Muscle of leg (tissue), 16 donors: ENCODE measurements at places on chromosomes 4 and X. TPM values are rescaled to one million over a fixed set of nuclear protein-coding genes. Genes with fewer than 3 reads are reported as not detected.

The LRAT gene
- 0.35 TPM for total RNA-seq

The CLDN2 gene
- 0.09 TPM for total RNA-seq

The SPANXC gene
- not detected for total RNA-seq

The CT47B1 gene
- not detected for total RNA-seq

The TLR1 gene
- 4.7 TPM for total RNA-seq

The FRG2 gene
- not detected for total RNA-seq

GRCh38 chrX:118239178-118239870 is 106.6 kb upstream of the WDR44 start:
- peak; percentile 93 for DNase-seq

- DNase-seq: peak; percentile 83
These were observed 1348.0 kb downstream of the ADGRL3 start for GRCh38 chr4:62548108-62548524.

- no peak for DNase-seq
These were observed 13.8 kb downstream of the CCDC22 start for GRCh38 chrX:49249071-49249470.

DNA sequence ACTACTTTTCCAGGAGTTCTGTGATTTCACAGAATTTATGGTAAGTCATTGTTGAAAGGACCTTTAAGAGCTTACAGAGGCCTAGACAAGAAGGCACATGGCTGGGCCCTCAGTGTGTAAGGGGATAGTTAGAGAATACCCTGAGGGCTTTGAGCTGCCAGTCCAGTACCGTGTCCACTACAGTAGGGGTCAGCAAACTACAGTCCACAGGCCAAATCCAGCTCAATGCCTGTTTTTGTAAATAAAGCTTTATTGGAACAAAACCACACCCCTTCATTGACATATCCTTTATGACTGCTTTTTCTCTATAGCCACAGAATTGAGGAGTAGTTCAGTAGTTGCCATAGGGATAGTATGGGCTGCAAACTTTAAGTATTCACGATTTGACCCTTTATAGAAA is 176.2 kb downstream of the MID1 start:
- DNase-seq: no peak

- DNase-seq: no peak
These were observed 453.0 kb downstream of the CENPC start for GRCh38 chr4:67092351-67092750.

DNA sequence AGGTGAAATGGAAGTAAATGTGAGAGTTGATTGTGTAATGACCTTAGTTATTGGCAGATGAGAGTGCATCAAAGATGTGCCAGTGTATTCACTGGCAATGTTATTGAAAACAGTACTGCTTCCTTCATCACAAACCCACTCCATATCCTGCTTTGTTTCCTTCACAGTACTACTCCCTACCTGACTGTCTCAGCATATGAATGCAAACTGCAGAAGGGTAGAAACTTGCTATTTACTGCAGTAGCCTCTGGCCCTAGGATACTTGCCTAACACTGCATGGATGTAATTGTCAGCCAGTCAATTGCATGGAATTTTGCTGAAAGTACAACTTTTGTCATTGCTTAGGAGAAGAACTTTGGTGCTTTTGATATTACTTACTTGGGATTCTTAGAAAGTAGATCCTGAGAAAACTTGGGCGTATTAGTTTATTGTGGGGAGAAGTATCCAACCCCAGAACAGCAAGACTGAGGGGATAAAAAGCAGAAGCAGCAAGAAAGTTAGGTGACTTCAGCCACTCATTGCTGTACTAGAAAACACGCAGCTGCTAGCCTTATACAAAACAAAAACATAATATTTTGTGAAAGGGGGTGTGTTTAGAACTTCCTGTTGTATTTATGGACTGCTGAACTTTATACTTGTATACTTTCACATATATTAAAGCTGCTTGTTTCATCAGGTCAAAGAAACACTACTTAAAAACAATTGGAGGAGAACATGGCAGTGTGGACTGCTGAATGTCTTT is 219.0 kb downstream of the CCNG2 start:
- DNase-seq: no peak
